H7 (cell line): ENCODE measurements at places on chromosomes 5 and 9.

DNA sequence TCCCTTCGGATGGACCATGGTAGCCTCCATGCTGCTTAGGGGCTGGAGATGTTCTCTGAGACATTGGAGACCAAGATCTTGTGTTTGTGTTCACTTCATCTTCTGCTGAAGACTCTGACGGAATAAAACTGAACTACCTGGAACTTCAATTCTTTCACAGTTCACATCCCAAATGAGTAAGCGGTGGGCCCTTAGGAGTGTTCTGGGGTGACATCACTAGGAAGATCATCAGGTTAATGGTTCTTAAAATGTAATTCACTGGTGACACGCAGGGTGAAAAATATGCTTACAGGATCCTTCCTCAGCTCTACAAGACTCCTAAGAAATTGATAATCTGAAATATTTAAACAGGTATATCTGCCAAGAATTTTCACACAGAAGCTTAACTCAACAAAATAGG, 561.5 kb downstream of the SEMA5A start:
- no peak for DNase-seq

DNA sequence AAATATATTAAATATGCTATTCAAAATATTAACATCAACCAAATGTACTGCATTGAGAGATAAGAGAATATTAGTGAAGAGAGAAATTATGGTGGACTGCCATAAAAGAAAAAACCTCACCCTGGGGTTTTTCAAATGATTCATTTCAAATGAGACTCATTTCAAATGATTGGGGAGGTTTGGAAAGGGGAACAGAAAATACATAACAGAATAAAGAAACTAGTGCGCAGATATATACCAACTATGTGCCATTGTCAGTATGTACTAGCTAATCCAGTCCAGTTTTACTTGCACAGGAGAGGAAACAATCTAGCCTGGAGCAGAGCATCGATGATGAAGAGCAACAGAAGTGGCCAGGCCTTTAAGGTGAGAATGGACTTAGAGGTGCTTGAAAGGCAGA, 651.6 kb upstream of the RORB start:
- DNase-seq: no peak

DNA sequence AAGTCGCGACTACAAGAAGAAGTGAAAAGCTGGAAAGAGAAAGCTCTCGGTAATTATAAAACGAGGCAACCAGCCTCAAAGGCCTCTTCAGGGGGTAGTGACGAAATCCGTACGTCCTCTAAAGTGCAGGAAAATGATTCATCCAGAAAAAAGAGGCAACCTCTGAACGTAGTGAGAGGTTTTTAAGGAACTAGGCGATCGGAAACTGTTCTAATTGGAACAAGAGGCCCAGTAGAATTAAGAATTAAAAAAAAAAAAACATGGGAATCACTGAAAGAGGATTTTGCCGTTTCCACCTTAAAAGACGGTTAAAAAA, 1.0 kb downstream of the CSNK1A1 start:
- no peak for DNase-seq

- DNase-seq: no peak
Measured at GRCh38 chr5:96506376-96506775, 73.3 kb upstream of the PCSK1 start.

DNA sequence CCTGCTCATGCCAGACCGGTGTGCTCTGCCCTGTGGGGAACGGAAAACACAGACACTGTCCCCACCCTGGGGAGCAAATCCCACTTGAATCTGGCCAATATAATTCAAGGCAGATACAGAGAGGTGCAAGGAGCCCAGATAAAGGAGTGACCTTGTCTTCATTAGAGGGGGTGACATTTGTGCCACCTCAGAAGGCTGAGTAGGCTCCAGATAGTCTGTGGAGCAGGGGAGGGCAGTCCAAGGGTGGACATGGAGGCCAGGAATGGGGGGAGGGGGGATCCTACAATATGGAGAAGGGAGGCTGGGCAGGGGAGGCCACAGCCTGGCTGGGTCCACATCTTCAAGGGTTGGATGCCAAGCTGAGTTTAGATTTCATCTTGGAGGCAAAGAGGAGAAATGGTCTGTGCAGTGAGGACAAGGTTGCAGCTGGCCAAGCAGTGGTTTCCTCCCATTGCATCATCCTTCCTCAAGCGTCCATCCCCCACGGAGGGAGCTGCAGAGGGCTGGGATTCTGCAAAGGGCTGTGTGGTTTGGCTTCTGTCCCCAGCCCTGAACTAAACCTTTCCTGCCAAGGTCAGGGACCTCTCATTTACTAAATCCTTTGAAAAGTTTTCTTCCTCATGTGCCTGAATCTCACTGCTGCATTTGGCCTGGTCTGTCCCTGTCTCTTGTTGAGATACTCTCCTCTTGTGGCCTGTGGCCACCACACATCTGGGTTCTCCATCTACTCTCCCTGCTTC, 60.1 kb downstream of the GALNT12 start:
- DNase-seq: no peak

DNA sequence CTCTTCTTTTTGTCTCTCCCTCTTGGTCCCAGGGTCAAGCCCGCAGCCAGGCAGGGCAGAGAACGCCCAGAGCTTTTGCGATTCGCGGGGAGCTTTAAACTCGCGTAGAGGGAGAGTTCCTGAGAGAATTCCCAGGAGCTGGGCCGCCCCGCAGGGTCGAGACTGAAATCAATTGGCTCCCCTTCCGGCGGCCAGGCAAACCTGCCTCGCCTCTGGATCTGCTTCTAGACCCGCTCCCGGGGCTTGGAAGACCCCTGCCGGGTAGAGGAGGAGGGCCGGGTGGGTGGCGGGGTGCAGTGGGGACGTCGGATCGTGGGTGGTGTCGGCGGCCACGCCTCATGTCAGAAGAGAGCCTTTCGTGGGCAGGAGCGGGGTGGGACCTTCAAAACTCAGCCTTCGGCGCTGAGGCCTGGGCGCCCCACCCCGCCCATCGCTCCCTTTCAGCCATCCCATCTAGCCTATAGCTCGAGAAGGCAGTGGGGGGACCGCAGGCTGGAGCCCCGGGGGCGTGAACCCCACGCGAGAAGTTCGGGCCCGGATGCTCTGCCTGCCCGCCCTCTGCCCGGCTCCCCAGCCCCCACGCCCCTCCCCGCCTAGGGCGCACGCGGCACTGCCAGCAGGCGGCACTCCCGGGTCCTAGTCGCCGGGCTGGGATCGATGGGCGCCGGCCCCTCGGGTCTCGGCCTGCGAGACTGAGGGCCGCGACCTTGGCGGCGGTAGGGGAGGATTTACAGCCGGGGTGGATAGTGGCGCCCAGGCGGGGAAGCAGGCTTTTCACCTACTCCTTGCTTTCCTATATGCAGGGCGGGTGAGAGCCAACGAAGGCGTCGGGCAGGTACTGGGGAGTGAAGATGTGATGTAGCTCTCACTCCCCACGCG, 6.1 kb downstream of the PRDM6 start:
- peak; percentile 90 for DNase-seq

DNA sequence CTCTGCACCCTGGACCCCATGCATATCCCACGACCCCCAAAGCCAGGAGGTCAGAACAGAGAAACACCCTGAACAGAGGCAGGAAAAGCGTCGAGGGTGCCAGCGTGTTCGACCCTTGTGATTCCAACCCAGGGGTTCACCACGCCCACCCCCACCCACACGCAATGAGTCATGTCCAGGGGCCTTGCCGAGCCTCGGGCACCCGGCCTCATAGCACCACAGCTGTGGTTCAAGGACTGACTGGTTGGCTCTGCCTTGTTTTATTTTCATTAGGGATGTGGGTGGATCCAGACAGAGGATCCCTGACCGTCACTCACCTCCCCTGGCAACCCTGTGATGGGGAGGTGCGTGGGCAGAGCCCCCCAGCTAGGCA, 9.5 kb upstream of the QSOX2 start:
- no peak for DNase-seq

- peak; percentile 26 for DNase-seq
Measured at GRCh38 chr5:41433552-41434181, 76.7 kb downstream of the PLCXD3 start.

GRCh38 chr9:115413304-115413703, 295.3 kb upstream of the TNC start:
- DNase-seq: no peak

DNA sequence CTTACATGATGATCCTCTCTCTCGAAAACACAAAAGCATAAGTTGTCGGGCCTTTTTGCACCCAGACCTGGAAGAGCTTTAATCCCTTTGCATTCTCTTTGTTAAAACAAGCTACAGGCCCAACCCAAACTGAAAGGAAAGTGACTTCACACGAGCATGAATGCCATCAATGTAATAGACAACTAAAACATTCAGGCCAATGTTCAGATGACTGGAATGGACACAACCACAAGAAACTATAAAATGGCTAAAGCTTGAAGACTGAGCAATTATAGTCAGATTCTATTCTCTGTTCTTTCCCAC, 45.5 kb downstream of the RFX3 start:
- DNase-seq: no peak

DNA sequence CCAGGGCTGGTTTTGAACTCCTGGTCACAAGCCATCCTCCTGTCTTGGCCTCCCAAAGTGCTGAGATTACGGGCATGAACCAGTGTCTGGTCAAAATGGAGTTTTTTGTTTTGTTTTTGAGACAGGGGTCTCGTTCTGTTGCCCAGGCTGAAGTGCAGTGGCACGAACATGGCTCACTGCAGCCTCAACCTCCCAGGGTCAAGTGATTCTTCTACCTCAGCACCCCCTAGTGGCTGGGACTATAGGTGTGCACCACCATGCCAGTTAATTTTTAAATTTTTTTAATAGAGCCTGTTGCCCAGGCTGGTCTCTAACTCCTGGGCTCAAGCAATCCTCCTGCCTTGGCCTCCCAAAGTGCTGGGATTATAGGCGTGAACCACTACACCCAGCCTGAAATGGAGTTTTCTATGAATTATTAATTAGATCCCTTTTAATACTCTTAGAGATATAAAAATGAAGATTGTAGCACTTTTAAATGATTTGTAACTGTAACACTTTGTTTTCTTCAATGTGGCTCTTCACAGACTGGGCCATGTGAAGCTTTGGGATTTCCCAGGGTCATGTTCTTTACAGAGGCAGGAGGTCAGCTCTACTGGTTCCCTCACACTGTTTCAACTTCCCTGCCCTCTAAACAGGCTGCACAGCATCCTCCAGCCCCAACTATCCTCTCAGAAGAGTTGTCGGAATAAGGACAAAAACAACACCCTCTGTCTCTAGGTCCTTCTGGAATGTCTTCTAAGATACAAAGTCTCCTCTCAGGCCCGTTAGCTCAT, 32.7 kb upstream of the SPARC start:
- DNase-seq: no peak

- DNase-seq: no peak
Measured at GRCh38 chr9:123315635-123316034, 40.4 kb upstream of the CRB2 start.

GRCh38 chr5:32692036-32692746, 18.9 kb upstream of the NPR3 start:
- DNase-seq: no peak

DNA sequence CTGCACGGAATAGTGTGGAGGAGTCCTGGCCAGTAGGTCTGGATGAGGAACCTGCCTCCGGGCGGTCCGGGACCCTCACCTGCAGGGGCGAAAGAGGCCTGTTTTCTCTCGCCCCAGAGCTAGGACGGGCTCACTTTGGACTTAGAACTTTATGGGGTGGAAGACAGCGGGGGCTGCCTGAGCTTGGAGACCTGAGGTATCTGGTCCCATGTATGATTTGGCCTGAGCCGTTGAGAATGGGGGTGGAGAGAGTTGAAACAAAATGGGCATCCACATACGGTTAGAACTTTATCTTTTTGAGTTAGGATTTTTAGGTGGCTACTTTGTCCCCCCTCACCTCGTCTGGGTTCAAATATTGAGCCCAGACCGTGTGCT, 681 bp upstream of the ETF1 start:
- no peak for DNase-seq

- DNase-seq: no peak
Measured at GRCh38 chr9:128061275-128061960, 5.7 kb downstream of the NAIF1 start.

GRCh38 chr9:109652971-109653370, 127.0 kb upstream of the PALM2AKAP2 start:
- DNase-seq: peak; percentile 39

DNA sequence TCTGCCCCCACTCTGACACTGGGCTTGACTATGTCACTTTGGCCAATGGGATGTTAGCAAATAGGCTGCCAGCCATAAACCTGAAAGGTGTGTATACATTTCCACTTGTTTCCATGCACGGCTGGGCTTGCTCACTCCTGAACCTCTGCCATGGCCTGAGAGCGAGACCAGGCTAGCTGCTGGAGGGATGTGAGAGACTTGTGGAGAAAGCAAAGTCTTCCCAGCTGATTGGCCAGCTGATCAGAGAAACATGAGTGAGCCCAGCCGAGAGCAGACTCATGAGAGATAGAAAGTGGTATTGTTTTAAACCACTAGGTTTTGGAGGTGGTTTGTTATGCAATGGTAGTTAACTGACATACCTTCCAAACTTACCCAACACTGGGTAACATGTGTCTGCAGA, 13.9 kb downstream of the FAM193B start:
- no peak for DNase-seq

DNA sequence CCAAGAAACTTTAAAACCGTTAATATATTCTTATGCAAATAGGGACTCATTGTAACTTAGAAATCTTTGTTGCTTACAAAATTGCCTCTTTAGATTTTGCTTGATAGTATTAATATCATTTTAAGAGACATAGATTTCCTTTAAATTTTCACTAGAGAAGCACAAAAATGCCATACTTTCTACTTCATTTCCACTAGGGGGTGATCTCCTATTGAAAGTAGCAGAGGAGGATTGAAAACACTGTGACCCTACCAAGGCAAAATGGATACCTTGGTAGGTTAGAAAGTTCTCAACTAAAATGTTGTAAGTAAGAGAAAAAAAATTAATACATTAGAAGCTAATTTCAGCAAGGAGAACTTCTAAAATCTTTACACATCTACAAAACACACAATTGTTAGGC, 204.9 kb downstream of the CHSY3 start:
- DNase-seq: peak; percentile 24

GRCh38 chr5:11797132-11797531, 107.1 kb downstream of the CTNND2 start:
- DNase-seq: peak; percentile 10

- no peak for DNase-seq
Measured at GRCh38 chr5:66164044-66164790, 20.1 kb downstream of the SREK1 start.

DNA sequence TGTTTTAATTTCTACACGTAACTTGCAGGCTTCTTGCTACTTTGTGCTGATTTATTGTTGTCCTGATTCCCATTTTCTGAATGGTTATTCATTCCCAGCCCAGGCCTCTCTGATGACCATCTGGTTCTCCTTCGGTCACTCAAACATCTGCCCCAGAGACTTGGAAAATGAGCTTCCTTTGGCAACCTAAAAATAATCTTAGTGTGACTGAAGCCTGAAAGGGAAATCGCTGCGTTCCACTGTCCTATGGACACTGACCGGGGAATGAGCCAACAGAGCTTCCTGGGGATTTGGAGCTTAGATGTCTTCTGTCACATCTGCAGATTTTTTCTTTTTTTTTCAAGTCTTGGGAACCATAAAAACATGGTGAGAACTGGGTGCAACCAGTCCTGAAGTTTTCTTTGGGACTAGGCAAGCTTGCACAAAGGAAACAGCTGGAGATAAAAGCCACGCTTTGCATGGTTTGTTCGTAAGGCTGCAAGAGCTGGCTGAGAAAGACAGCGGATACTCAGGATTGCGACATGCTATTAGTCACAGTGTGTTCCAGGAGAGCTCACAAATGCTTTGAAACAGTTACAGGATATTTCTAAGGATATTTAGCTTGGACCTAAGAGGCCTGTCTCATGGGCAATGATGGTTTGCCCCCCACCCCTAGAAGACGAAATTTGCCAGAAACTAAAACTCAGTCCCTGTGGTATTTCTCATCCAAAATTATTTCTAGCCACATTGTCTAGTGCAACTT, 146.2 kb downstream of the GOLPH3 start:
- DNase-seq: no peak

GRCh38 chr9:113879318-113879717, 3.2 kb downstream of the ZNF618 start:
- no peak for DNase-seq

GRCh38 chr9:134253606-134254205, 72.5 kb upstream of the RXRA start:
- no peak for DNase-seq
